Activated CD4-positive, CD25-positive, alpha-beta regulatory T cell treated with anti-CD3 and anti-CD28 coated beads, Interleukin-2, amount 50 U/mL, for 16 hours (primary cell): ENCODE measurements at places on chromosomes 12 and 14.

GRCh38 chr14:102316338-102316742, 3.2 kb upstream of the ZNF839 start:
- no peak for DNase-seq

DNA sequence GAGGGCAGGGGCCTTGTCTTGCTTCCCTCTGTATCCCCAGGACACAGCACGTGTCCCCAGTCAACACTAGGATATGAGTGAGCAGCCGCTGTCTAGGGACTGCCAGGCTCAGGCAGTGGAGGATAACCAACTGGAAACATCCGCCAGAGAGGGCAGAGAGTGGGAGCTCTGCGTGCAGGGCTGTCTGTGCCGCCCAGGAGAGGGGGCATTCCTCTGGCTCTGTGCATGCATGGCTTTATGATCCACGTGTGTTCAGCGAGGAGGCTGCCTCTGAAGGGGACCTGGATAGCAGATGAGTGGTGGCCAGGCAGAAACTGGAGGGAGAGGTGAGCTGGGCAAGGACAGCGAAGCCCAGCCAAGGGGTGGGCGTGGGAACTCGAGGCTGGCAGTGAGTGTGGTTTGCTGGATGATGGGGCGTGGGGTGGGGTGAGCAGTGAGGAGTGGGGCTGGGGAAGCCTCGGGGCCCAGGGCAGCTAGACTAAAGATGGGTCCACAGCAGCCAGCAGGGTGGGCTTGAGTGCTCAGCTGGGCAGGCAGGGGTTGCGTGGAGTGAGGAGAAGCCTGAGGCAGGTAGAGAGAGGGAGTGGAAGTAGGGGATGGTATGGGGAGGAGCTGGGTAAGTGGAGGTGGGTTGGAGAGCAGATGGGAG, 72.9 kb downstream of the PRIMA1 start:
- no peak for DNase-seq

GRCh38 chr14:105061428-105062047, 3.7 kb downstream of the GPR132 start:
- peak; percentile 33 for DNase-seq

GRCh38 chr14:30994681-30995620, 30.5 kb upstream of the AP4S1 start:
- DNase-seq: no peak

DNA sequence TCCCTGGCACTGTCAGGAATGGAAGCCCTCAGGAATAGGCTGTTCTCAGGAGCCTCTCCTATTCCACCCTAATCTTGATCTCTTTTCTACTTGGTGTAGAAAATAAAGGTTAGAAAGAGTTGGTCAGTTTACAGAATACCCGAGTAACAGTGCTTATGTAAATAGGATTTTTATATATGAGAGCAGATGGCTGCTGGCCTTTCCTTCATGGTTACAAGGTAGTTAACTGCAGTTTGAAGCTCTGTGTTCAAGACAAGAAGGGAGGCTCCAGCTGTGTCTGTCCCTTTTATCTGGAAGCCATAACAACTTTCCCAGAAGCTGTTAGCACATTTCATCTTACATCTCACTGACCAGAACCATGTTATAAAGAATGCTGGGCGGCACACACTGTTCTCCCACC, 23.1 kb downstream of the BBOF1 start:
- DNase-seq: no peak

DNA sequence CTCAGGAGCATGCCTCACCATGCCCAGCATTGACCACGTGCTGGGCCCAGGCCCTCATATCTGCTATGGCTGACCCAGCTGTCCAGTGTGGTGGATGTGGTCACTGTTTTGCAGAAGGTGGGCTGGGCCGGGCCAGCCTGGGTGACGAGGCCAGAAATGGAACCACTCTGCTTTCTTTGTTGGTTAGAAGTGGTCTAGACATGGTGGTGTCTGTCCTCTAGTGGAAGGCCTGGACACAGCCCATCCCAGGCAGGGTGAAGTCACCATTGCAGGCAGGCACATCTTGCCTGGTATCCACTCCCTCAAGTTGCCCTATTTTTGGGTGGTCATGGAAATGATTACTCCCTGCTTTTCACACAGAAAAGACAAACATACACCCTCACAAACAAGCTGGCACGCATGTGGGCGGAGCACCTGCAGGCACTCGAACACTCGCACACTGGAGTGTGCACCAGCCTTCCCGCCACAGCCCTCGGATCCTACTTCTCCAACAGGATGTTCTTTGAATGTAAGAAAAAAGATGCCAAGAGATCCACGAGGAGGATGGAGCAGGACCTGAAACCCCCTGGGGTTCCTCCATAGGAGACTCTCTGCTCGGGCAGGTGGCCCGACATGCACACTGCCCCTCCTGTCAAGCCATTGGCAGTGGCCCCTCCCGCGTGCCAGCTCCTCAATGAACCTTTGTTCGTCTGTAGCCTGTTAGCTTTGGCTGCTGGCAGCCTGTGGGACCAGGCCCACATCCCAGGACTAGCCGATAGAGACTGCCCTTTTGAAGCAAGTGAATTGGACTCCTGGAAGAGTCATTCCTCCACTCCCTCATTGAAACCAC, 38.4 kb downstream of the MLXIP start:
- no peak for DNase-seq

GRCh38 chr12:102503056-102503681, 22.8 kb upstream of the IGF1 start:
- DNase-seq: no peak
